ENCODE measurements at places on chromosomes 5 and 9.

- no peak for DNase-seq
Measured at GRCh38 chr5:10622810-10623209, 58.9 kb downstream of the ANKRD33B start.

DNA sequence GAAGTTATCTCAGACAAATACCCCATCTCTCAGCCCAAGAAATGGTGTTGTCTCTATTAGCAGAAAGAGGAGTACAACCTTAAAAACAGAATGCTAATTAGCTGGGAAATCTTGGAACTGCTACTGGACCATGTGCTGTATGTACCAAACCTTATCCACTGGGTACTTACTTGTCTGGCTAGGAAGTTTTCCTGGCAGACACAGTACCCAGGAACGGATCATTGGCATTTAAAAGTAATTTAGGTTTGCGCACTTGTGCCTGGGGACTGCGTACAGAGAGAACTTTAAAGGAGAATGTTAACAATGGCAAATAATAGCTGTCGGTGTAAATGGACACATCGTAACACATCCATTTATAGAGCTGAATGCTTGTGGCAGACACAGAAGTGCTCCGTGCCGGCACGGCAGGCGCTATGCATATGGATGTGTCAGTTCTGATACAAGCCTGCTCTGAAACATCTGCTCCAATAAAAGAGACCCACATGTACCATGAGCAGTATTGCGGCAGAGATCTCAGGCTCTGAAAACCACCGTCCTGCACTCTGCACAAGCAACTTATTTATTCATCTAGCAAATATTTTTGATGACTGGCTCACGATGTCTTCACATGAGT is 290.6 kb upstream of the PANK3 start:
- no peak for DNase-seq

- no peak for DNase-seq
Measured at GRCh38 chr5:130705368-130705767, 459.7 kb downstream of the HINT1 start.

- no peak for DNase-seq
Measured at GRCh38 chr9:117365438-117365837, 49.4 kb downstream of the ASTN2 start.

DNA sequence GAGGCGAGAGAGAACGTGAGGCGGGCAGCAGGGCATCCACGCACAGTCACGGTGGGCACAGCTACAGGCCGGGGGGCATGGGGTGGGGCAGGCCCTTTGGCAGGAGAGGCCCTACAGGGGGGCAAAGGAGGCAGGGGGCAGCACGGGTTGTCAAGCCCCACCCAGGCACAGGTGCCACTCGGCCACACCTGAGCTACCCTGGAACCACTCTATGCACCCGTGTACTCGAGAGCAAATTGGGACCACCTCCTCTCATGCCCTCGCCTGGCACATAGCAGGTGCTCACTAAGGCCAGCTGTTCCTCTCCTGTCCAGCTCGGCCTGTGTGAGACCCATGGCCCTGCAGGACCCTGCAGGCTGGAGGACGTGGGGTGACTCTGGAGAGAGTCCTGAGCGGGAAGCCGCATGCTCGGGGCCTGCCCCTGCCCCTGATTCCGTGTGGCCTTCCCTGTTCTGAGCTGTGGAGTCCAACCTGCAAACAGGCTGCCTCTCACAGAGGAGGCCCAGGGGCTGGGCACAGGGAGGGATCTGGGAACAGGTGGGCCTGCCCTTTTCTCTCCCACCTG is 31.4 kb upstream of the SARDH start:
- DNase-seq, result no peak

- no peak for DNase-seq
Measured at GRCh38 chr5:178786417-178786816, 56.0 kb upstream of the ZNF354A start.

DNA sequence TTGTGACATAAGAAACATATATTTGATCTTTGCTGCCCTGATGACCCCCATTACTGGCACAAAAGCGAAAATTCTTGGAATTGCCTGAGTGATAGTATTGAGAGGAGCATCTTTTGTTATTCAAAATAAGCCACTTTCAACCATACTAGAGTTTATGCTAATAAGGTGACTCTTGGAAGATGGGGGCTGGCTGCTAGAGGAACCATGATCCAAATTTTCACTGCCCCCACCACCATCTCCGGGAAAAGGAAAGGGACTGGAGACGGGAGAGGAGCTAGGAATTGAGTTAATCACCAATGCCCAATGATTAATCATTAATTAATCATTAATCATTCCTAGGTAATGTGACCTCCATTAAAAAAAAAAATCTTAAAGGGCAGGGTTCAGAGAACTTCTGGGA is 25.6 kb downstream of the FBXW11 start:
- DNase-seq, result no peak

DNA sequence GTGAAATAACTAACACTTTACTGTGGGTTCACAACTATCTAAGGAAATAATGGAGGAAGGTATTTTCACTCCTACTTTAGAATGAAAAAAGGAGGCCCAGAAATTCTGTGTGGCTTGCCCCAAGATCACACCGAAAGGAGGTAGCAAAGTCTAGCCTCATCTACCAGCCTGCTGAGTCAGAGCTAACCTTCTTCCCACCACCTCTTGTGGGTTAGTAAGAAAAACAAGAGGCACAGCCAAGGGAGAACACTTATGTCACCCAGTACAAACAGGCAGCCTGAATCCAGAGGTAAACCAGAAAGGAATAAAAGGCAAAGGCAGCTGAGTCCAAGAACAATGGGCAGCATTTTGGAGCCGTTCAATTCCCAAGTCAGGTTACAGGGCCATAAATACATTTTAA is 91.9 kb upstream of the RASEF start:
- DNase-seq, result no peak

DNA sequence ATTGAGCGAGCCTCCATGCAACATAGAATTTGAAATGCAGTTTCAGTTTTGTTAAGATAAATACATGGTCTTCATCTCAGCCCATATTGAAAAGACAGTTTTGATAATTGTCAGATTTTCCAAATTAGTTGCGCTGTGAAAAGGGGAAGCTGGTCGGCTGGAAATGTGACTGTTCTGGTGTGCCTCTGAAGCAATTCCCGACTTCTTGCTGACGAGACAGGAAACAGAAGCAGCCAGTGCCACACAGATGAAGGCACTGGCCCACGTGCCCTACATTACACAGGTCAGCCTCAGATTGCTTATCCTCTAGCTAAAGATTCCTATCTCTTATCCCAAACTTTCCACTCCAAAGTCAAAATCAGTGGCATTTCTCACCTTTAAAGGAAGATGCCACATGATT is 214.1 kb upstream of the TLE4 start:
- DNase-seq, result no peak

- no peak for DNase-seq
Measured at GRCh38 chr9:137052998-137053943, 590 bp downstream of the ENTPD2 start.
